Ascending aorta (tissue), 2 donors: ENCODE measurements at places on chromosomes 6 and 20.

DNA sequence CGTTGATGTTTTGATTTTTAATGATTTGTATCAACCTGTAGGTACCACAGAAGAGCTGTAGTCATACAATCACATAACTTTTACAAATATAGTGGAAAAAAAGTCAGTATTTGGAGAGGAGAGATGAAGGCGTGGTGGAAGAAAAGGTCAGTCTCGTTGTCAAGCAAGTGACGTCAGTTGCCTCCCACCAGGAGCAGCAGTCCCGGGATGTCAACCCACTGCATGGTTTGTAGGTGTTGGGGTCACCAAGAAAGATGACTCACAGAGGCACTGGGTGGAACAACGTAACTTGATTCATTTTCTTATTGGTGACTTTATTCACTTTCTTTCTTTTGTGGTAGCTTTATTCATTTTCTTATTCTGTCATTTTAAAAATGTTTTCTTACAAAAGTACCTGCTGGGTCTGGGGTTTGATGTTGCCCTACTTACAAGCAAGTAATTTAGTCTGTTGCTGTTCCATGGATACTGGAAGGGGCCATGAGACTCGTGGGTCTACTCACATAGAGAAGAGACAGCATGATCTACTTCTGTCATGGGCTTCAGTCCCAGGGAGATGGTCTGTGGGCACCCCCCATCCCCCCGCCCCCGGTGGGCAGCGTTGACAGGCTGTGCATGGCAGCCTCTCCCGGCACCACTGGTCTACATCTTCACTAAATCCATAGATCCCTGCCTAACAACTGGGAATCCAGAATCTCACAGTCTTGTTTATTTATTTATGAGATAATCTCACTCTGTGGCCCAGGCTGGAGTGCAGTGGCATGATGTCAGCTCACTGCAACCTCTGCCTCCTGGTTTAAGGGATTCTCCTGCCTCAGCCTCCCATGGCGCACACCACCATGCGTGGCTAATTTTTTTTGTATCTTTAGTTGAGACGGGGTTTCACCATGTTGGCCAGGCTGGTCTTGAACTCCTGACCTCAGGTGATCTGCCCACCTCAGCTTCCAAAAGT lies 36.4 kb upstream of the SYNJ2 start:
- DNase-seq = no peak

GRCh38 chr6:105818505-105818904 lies 267.6 kb upstream of the PRDM1 start:
- no peak for DNase-seq

DNA sequence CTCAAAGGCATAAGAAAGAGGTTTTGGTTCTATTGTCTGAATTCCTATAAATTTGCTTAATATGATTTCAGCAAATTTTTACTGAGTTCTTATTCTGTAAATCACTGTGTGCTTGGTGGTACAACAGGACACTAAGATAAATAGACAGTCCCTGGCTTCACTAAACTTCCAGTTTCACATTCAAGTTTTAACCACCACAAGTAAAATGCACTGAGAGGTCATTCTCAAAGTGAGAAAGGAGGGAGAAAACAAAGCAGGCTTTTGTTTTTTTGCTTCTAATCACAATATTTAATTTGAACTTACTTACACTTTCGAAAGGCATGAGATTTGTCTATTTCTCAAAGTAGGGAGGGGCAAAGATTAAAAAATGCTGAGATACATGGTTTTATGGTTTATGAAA lies 445.7 kb downstream of the CDC5L start:
- no peak for DNase-seq

DNA sequence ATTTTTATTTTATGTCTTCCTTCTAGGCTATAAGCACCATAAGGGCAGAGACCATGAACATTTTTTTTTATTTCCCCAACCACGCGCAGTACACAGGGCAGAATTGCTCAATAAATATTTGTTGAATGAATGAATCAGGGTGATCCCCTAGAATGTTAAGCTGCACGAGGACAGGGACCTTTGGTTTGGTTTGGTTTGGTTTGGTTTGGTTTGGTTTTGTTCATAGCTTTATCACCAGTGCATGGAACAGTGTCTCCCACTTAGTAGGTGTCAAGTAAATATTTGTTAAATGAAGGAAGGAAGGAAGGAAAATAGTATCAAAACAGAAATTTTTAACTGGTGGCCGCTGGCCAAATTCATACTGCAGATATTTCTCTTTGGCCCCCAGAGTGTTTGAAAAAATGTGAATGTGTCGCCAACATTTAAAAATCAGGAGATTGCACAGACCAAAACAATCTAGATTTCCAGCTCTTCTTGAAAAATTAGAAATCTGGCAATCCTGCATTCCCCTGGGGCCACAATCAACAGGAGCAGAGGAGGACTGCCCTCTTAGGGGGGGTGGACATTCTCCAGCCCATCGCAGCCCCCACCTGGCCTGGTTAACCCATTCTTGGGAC lies 205.3 kb downstream of the EYA2 start:
- no peak for DNase-seq

GRCh38 chr6:169106176-169106575 lies 147.5 kb downstream of the THBS2 start:
- DNase-seq = no peak

GRCh38 chr6:159959165-159959975 lies 9.5 kb upstream of the IGF2R start:
- no peak for DNase-seq
